Activated B cell treated with CpG ODN at 0.5 μM for 24 hours (primary cell): ENCODE measurements at places on chromosomes 16 and 17.
A peak's percentile ranks its signal among the peaks of the same experiment; 100 is the strongest.

DNA sequence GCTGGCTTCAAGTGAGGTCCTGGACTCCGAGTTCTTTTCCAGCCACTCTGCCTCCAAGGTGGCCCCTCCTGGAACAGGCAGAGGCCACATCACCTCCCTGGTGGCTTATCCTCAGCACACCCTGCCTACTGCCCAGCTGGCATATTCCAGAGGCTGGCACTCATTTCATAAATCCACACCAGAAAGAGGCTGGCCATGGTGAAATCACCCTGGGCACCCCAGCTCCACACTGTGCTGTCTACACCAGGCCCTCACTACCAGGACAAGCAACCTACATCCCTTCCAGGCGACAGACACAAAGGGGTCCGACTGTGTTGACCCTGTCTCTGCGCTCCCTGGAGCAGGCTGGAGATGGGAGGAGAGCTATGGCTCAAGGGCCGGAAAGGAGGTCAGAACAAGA is 100.2 kb downstream of the C16orf78 start:
- DNase-seq, result no peak

DNA sequence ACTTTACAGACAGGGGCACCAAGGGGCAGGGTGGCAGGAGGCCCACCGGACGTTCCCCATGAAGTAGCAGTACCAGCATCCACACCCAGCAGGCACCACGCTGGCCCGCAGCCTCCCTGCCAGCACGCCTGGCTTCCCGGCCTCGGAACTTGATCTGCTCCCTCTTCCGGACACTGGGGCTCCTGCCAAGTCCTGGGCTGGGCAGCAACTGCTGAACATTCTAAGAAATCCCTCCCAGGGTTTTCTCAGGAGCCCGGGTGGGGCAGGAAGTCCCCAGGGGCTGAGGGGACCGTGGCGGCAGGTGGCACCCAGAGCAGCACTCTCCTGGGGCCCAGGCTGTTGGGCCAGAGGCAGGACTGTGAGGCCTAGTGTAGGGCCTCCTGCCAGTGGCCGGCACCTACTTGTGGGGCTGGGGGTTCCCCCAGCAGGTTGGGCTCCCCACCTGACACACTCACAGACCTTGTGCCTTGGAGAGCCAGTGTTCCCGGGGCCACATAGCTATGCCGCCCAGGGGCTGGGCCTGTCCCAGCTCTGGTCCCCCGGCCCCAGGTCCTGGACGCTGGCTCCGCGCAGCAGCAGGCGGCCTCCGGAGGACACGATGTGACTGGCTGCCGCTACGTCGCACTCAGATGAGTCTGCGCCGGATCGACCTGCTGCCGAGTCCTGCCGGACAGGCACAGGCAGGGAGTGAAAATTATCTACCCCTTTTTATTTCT is 86.2 kb upstream of the CBX4 start:
- no peak for DNase-seq

DNA sequence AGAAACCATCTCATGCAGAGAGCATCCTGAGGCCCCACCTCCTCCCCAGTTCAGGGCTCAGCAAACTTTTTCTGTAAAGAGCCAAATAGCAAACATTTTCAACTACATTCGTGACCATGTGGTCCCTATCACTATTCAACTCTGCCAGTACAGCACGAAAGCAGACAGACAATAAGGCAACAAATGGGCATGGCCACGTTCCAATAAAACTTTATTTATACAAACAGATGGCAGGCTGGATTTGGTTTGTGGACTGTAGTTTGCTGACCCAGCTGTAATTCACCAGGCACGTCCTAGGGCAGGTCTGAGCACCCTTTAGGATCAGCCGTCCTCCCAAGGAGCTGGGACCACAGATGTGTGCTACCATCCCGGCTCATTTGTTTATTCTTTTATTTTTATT is 27.1 kb upstream of the GPRC5C start:
- no peak for DNase-seq

DNA sequence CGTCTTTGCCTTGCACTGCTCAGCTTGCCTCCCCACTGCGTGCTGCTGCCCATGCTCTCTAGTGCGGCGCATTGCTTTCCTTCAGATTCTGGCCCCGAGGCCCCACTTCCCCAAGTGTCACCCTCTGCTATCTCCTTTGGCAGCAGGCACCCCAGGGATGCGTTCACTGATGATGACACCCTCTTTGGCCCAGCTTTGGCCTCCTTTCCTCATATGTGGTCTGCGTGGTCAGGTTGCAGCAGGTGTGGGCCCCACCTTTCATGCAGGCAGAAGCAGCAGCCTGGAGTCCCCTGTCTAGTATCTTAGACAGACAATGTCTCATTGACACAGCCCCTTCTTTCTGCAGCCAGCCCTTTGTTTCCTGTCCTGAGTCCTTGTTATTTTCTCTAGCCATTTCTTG is 4.8 kb upstream of the CCL3 start:
- DNase-seq, result no peak

DNA sequence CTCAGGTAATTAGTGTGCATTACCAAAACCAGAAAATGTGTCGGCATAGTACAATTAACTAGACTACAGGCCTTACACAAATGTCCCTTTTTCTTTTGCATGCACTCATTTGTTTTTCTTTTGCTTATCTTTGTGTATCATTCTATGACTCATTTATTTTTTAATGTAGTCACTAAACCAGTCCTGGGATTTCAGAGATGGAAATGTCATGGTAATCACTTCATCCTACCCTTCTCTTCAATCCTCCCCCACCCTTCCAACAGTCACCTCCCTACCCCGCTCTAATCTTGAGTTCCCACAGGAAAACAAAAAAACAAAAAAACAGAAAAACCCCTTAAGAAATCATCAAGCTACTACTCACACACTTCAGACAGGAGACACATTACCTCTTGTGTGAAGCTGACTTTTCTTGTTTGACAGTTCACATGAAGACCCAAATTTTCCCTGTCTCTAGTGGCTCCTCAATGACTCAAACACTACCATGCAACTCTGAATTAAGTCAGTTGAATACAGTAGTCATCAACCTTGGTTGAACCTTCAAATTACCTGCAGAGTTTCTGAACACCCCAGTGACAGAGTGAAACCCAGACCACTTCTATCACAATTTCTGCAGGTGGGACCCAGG is 242.4 kb upstream of the SALL1 start:
- no peak for DNase-seq

- DNase-seq, result no peak
Measured at GRCh38 chr16:85523602-85524364, 89.3 kb upstream of the GSE1 start.

DNA sequence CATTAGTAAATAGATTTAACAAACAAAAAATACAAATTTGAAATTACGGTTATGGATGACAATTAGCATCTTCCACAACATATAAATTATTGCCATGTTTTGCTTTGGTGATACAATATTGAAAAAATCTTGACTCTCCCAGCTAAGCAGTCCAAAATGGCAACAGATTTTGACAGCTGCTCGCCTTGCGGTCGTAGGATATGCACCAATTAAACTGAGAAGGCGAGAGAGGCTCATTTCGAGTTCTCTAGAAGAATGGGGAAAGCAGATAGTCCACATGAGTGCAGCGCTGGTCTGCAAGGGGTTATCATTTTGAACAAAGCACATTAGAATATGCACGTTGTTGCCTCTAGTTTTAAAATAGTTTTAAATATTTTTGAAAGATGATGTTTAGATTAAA is 55.3 kb downstream of the AKAP1 start:
- DNase-seq, result no peak

GRCh38 chr17:61076621-61077031 is 323.0 kb upstream of the TBX2 start:
- no peak for DNase-seq

GRCh38 chr17:30545024-30545423 is 67.8 kb downstream of the GOSR1 start:
- no peak for DNase-seq

GRCh38 chr16:65122724-65123395 is 997 bp upstream of the CDH11 start:
- no peak for DNase-seq

GRCh38 chr17:73551759-73552158 is 92.5 kb downstream of the SDK2 start:
- peak; percentile 23 for DNase-seq
